AG20443 (cell line): ENCODE measurements at places on chromosomes 5 and 9.

DNA sequence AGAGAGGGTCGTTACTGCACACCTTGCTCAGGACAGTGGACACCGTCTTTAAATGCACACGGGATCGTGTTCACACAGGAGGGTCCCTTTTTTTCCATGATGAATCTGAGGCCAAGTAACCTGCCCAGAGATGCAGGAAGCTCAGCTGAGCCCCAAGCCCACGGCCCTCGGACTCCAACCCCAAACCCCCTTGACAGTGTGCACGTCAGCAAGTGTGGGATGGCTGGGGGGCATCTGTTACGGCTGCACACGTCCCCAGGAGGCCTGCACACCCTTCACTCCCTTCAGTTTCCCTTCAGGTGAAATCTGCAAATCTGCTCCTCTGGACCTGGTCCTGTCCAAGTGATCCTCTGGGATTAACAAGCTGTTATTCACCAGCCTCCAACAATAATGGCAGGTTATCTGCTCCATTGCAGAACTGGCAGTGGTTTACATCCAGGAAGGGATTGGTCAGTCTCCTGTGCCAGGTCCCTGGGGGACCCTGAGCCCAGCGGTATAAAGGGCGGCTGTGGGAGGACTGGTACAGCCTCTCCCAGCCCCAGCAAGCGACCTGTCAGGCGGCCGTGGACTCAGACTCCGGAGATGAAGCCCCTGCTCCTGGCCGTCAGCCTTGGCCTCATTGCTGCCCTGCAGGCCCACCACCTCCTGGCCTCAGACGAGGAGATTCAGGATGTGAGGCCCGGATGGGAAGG, at the start of gene LCN1:
TSS of gene LCN1 (plus strand) at position 525 of the 692 bp plus-strand sequence. CDS start at position 583, 58 bp downstream.
- no peak for DNase-seq

GRCh38 chr5:179906294-179906794, 1.4 kb downstream of the TBC1D9B start:
- DNase-seq: no peak

DNA sequence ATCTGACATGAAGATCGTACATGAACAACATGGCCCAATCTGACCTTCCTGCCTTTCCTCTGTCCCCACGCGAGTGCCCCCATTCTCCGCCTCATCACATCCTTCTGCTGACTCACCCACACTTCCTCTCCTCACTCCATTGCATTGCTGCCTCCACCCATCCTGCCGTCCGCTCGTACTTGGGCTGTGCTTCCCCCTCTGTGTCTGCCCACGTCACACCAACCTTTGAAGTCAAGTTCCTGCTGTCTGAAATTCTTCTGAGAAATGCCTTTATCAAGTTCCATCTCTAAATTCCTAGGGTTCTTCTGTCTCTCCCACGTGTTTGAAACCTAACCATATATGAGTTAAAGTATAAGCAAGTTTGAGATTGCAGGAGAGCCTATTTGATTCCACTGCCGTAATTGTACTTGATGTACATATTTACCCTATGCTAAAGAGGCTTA, 18.0 kb upstream of the STARD4 start:
- peak; percentile 38 for DNase-seq

DNA sequence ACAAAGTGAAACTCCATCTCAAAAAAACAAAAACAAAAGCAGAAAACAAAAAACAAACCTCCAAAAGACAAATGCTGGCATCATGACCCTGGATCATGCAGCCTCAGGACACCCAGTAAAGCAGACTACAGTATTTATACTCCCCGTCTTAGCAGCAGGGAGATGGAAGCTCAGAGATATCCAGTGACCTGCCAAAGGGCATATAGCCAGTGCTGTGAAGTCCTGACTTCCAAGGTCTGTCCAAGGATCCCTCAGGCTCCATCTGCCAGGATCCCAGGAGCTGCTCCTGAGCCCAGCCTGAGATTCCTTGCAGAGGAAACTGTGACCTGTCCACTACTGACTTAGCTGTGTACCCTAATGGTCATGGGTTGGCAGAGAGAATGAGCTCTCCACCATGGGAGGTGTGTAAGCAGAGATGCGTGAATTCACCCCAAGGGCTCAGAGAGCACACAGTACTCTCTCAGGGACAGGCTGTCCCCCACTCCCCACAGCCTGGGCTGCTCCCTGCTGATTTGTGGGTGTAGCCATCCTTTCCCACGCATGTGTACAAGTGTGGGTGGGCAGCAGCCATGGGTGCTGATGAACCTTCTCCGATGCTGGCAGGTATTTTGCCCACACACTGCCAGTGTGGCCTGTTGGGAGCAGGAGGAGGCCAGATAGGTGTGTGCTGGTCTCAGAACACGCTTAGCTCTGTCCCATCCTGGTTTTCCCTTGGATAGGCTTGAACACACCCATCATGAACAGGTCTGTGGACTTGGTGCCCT, 2.1 kb upstream of the WNK2 start:
- DNase-seq: no peak

DNA sequence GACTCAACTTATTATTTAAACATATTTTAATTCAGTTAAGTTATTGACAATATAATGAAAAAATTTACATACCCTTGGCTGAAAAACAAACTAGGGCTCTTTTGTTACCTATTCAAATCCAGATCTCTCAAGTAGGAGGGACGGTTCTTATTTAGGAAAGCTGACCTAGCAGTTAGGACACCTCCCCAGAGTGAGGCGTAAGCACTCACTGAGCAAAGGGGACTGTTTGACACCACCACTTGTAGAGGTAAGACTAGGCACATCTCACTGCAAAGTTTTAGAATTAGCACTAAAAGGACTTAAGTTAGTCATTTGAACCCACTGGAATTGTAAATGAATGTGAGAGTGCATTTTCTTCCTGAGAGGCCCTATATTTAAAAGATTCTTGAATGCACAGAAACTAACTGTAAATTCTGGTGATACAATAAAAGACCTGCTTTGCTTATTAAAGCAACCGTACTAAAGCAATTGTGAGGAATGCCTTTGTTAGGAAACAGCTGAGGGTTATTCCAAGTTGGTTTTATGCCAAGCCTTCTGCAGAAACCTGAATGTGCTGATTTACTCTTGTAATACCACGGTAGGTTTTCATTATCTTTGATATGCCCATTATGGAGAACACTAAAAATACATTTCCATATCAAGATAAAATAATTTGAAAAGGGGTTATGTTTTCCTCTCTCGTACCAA, 16.2 kb downstream of the HACD4 start:
- DNase-seq: no peak

DNA sequence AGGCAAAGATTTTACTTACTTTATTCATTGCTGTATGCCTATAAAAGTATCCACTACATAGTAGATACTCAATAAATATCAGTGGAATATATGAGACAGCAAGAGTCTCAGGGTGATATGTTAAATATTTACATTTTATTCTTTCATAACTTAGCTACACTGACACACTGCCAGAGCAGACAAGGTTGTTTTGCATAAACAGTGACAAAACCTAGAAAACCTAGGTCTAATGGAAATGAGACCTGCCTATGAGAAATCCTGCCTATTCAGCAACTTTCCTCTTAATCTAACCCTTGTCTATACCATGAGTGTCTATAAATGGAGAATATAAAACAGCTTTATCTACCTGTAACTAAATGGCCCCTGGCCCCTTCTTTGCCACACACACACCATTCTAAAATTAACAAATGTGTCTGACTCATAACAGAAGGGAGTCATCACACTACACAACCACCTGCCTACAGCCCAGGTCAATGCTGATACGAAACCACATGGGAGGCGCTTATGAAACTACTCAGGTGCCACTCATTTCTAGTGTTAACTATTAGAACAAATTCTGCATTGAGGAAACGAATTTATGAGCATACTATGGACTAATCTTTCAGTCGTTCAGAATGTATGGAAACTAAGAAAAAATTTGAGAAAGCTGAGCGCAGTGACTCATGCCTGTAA, 60.3 kb downstream of the UBAP2 start:
- no peak for DNase-seq

- DNase-seq: no peak
Measured at GRCh38 chr5:179880066-179880650, 21.5 kb upstream of the MRNIP start.

DNA sequence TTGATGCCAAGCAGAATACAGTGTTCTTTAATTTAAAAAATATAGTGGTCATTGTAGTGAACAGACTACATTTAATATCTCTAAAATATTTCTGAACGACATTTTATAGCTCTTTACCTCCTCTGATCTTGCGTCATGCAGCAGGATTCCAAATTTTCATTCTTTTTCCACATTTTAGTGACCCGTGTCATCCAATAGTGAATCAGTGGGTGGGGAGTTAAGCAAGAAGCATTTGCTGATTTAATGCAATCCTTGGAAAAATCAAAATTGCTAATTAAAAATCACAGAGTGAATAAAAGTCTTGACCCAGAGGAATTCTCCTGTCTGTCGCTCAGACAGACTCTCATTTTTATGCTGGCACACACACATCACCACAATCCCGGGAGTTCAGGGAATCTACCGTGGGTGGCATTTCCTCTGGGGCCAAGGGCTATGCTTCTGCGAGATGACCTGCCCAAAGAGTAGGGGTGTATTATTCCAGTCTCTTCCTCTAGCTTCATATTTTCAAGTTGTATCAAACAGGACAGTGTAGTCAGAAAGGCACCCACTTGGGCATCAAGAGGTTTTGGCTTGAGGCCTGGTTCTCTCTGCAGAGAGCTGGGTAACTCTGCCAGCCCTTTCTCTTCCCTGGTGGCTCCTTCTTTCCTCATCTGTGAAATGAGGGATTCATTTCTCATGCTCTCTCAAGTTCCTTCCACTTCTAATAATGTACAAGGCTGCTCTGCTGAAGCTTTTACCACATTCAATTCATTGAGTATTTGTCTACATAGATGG, 24.8 kb upstream of the OTP start:
- peak; percentile 41 for DNase-seq

DNA sequence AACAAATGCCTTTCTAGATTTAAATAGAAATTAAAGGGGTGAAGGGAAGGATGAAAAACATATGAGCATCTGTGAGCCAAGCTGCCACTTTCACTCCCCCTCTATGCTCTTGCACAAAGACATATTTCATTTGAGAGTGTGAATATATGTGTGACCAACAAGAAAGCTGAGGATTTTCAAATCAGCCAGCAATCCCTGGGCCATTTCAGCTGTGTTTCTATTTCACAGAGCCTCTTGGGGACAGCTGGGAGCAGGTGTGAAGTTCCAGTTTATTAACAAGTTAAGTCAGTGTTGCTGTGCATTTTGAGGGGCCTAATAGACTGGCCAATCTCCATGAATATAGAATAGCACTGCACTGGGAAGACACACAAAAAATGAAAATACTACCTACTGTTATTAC, 248.7 kb upstream of the RGMB start:
- no peak for DNase-seq

DNA sequence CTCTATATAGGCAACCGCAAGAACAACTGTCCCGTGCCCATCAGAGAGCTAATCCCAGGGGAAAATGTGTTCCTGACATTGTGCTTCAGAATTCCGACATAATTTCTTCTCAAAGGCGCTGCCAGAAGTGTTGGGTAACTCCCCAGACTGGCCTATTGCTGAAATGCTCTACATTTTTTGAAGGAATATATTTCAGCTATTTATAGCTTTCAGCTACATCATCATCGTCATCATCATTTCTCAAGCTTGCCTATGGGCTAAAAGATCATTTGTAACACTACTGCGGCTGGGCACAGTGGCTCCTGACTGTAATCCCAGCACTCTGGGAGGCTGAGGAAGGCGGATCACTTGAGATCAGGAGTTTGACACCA, 49.7 kb downstream of the MYO10 start:
- DNase-seq: peak; percentile 83

GRCh38 chr5:39157701-39158100, 61.7 kb downstream of the FYB1 start:
- DNase-seq: no peak

- no peak for DNase-seq
Measured at GRCh38 chr9:137497921-137498719, 39.0 kb upstream of the NSMF start.

DNA sequence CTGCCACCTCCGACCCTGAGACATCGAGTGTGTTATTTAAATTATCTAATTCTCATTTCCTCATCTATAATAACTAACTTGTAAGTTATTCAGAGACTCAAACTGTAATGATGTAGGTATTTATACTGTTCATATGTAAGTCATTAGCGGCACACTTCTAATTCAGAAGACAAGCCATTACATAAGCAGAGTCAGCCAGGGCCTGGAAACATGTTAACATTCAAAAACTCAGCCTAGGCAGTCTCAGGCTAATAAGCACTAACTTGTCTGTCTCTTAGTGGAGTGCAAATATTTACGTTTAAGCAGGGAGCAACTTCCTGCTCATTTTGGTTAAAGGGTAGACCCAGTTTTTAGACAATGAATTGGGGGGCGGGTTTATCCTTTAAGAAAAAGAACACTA, 598.4 kb downstream of the ACTL7B start:
- peak; percentile 29 for DNase-seq

DNA sequence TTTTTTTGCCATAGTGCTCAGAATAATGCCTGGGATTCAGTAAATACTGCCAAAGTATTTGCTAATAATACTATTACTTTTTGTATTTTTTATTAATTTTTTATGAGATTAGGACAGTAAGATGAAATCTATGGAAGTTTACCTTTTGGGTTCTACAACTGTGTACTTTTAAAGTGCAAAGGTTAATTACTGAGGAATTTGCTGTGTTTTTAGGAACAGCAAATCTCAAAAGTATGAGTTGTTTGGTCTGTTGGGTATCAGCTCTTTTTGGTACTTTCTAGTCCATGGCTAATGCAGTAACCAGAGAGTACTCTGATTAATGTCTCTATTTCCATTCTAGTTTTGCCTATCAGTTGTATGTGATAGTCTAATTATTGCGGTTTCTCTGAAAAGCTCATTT, 5.1 kb downstream of the HSPA4 start:
- DNase-seq: no peak

- DNase-seq: no peak
Measured at GRCh38 chr9:27599102-27599869, 26.0 kb upstream of the C9orf72 start.

GRCh38 chr5:71816307-71816706, 97.2 kb downstream of the CARTPT start:
- DNase-seq: no peak

DNA sequence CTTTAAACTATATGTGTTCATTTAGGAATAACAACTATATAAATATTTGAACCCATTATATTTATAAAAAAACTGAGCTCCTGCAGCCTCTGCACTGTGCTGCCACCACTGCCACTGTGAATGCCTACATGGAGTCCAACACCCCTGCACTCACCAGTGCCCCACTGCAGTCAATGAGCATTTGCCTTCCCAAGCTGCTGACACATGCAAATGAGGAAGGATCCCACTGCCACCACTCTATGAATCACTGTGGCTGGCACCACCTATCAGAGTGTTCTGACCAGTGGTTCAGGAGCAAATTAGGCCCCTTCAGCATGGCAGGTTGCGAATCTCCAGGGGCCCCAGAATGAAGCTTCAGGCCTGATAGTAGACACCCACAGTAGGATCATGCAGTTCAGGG, 9.1 kb downstream of the IFNA5 start:
- no peak for DNase-seq

- no peak for DNase-seq
Measured at GRCh38 chr5:154135125-154135817, 55.3 kb upstream of the GALNT10 start.
